Stimulated activated CD8-positive, alpha-beta memory T cell treated with anti-CD3 and anti-CD28 coated beads, Interleukin-15, amount 100 ng/mL, for 4 hours (primary cell): ENCODE measurements at places on chromosomes 6 and 20.

DNA sequence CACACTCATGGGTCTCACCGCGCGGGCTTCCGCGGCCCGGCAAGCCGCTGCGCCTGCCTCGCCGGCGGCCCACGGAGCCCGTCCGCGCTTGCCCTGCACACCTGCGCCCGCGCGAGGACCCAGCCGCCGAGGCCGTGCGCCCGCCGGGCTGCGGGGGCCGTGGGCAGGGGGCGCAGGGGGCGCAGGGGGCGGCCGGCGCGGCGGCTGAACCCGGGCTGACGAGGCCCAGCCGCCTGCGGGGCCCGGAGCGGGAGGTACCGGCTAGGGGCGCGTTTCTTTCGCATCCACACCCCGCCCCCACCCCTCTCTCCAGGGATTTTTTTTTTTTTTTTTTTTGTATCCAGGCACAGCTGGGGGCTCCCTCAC lies 43.8 kb upstream of the OSTM1 start:
- DNase-seq, result no peak

GRCh38 chr20:37823296-37823980 lies 79.5 kb upstream of the VSTM2L start:
- DNase-seq, result no peak

DNA sequence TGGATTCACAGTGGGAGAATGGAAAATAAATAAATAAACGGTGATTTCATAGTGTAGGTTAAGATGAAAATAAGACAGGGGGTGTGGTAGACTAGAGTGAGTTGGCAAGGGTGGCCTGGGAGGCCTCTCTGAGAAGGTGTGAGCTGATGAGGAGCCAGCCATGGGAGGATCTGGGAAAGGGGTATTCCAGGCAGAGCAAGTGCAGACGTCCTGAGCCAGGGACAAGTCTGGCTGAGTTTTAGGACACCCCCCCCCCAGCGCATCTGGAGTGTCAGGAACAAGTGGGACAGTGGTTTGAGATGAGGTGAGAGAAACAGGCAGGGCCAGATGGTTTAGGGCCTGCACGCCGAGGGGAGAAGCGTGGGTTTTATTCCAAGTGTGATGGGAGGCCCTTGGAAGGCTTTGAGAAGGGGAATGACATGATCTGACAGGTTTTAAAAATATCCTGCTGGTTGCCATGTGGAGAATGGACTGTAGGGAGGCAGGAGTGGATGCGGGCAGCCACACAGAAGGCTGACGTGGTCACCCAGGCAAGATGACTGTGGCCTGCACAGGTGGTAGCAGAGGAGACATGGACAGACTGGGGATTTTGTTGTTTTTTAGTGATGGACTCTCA lies 21.1 kb upstream of the CCM2L start:
- DNase-seq, result no peak

DNA sequence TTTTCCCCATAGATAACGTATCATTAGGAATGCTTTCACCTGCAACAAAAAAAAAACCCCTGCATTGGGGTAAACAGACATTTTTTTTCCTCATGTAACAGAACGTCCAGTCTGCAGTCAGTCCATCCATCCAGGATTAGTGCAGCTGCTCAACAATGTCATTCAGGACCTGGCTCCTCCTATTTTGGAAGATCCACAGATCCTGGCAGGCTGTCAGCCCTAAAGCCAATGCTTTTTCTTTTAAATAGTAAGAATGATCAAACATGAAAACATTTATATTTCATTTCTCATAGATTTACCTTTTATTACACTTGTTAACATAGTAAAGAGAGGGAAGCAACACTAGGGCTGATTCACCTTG lies 116.5 kb upstream of the CCDC28A start:
- no peak for DNase-seq

DNA sequence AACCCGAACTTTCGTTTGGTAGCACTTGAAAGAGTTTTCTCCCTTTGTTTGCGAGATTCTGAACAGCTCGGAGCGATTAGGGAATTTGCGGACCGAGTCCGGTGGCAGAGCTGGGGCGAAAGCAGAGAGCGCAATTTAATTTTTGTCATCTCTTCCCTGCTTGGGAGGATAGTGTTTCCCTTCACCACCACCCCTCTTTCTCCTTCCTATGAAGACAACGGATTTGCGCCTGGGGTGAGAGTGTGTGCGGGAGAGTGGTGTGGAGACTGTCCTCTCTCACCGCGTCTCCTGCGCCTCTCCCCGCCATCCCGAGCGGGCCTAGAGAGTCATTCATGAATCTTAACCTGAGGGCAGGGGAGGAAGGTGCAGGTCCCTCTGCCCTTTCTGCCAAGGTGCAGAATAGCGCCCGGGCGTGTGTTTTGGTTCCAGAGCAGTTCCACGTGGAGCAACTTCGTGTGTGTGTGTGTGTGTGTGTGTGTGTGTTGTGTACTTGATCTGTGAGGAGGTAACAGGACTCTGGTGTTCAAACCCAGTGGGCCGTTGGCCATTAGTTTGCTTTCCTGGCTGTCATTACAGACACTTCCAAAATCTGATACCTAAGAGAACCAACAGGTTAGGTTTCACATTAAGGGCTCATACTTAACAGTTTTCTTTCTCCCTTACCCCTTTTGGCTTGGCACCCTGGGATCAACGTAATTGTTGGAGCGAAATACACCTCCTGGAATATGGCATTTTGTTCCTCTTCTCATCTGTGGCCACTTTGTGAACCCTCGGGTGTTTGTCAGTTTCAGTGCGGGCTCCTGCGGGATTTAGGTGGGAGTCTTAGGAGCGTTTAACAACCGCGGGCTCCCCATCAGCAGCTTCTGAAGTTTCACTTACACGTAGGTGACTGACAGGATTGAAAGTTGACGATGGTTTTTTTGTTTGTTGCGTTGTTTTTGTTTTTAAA lies 1.8 kb downstream of the EYA4 start:
- DNase-seq, result no peak
